Stimulated activated CD4-positive, alpha-beta T cell treated with anti-CD3 and anti-CD28 coated beads, TNF-alpha, amount 100 ng/mL, for 1 hour (primary cell): ENCODE measurements at places on chromosomes 5 and 9.

GRCh38 chr9:117768750-117769395 is 64.7 kb downstream of the TLR4 start:
- DNase-seq = no peak

DNA sequence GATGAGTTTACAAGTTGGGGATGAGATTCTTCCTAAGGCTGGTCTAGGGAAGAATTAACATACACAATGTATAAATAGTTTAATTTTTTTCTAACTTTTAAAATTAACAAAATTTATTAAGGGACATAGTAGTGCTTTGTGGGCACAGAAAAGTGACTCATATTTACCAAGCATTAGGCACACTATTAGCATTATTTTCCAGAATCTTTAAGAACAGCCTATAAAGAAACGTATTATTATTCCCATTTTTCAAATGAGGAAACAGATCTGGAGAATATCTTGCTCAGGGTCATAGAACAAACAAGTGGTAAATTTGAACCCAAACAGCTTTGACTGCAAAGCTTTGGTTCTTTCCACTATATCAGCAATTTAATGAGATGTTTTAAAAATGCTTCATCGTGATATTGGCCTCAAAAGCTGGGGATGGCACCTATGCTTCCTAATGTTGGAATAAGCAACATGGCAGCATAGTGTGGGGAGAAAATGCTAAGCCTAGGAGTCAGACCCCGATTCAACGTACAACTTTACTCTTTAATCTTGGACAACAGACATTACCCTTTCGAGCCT is 55.9 kb downstream of the ABCA1 start:
- DNase-seq = no peak

- no peak for DNase-seq
Observed at GRCh38 chr5:63686938-63687337, 275.3 kb downstream of the HTR1A start.

DNA sequence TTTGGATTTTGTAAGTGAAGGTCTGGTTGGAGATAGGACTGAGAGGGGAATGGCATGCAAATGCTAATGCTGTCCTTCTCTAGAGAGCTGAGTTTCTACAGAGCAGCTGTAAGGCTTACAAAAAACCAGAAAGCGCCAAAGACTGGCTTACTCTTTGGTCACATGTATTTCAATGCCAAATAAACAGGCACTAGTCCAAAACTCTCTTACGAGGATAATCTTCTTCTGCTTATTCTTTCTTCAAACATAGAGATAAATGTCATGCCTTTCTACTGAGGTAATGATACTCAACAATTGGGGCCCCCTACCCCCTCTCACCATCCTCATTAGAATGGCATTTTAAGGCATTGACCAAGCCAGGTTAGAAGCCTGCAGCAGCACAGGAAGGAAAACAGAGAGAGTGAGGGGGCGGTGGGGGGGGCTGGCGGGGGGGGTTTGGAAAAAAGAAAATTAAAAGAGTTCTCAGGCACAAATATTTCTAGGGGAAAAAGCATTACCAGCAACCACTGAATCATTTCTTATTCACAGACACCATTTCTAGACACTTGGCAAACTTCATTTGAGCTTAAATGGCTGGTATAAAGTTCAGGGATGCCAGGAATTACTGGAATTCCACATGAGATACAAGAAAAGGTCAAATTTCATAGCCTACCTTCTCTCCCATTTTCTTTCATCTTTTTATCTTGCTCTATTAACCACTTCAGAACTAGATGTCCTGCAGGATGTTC is 34.0 kb downstream of the PUM3 start:
- DNase-seq = no peak

DNA sequence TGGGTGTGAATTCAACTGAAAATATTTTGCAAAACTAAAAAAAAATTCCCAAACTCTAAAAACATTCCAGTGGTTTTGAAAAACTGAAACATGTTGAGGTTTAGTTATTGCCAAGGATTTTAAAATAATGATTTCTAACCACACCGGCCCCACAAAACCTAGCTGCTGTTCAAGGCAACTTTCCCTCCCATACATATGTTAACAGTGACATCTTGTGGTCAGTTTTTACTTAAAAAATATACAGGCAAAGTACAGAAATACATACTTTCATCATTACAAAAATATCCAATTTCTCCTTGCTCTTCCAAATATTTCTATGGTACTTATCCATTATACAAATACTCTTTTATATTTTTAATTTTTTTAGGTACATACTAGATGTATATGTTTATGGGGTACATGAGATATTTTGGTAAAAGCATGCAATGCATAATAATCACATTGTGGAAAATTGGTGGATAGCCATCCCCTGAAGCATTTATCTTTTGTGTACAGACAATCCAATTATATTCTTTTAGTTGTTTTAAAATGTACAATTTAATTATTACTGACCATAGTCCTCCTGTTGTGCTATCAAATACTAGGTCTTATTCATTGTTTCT is 34.4 kb upstream of the MRPS30 start:
- DNase-seq = no peak

DNA sequence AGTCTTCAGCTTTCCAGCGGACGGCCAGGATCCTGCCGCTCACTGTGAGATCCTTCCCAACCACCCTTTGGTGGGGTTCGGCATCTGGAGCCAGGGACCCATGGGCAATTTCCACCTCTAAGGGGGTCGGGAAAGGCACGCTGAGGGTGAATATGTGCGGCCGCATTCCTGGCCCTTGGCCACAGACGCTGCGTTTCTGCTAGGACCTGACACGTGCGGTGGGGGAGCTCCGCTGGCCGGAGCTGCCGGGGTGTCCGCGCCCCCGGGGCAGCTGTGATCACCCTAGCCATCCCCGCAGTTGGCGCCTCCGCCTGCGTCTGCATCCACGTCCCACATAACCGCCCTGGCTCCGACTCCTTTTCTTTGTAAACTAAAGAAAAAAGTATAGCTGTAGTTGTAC is 5.3 kb upstream of the DNAJA1 start:
- no peak for DNase-seq

DNA sequence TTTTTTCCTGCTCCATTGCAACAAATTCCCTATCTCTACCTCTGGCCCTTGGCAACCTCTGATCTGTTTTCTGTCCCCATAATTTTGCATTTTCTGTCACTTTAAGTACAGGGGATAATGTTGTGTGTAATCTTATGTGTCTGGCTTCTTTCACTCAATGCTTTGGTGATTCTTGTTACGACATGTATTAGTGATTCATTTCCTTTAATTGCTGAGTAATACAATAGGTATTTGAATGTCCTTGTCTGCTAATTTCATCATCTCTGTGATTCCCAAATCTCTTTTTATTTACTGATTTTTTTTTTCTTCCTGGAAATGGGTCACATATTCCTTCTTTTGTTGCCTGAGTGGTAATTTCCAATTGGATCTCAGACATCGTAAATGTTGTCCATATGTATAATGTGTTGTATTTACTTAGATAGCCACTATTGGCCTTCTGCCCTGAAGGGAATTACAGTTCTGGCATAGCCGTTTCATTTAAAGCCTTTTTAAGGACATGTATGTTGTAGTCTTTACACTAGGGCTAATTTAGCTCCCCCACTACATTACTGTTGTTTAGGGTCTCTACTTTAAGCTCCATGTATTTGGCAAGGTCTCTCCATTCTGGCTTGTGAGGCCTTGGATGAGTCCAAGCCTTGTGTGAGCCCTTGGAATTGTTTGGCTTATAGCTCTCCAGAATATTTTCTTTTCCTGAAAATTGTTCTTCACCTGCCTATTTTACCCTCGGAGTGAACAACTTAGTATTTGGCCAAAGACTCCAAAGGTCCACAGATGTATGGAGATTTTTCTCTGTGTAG is 683.8 kb downstream of the LRRC70 start:
- DNase-seq = no peak

DNA sequence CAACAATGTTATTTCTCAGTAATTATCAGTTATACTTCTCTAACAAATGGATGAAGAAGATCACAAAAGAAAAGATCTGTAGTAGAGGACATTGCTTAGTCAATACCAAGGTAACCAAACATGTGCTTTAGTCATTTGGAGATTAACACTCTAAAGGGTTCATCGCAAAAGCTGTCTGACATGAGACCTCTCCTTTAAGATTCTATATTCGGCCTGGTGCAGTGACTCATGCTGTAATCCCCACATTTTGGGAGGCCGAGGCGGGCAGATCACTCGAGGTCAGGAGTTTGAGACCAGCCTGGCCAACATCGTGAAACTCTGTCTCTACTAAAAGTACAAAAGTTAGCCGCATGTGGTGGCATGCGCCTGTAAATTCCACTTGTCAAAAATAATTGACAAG is 18.3 kb upstream of the CKMT2 start:
- no peak for DNase-seq

GRCh38 chr5:3325201-3325971 is 270.2 kb upstream of the IRX1 start:
- no peak for DNase-seq
